ENCODE measurements at places on chromosomes 16 and 17.

GRCh38 chr16:78571898-78572358, 472.5 kb downstream of the WWOX start:
- no peak overlapping the region for H3K4me3 ChIP-seq
- H3K4me1 ChIP-seq, result no peaks in the 10 kb centered on the region
- H3K27me3 ChIP-seq, result no peaks in the 10 kb centered on the region
- DNase-seq, result no peak
- H3K27ac ChIP-seq, result no peak overlapping the region

GRCh38 chr17:78133971-78134898, 3.7 kb downstream of the TMC8 start:
- no peak overlapping the region for H3K4me3 ChIP-seq
- no peaks in the 10 kb centered on the region for H3K27me3 ChIP-seq
- no peak for DNase-seq
- no peaks in the 10 kb centered on the region for H3K4me1 ChIP-seq
- H3K27ac ChIP-seq, result no peak overlapping the region
- no peaks in the 10 kb centered on the region for H3K36me3 ChIP-seq

GRCh38 chr16:26830428-26831127, 236.1 kb upstream of the C16orf82 start:
- no peak overlapping the region for H3K27ac ChIP-seq
- no peaks in the 10 kb centered on the region for H3K27me3 ChIP-seq
- no peaks in the 10 kb centered on the region for H3K36me3 ChIP-seq
- H3K4me1 ChIP-seq, result no peaks in the 10 kb centered on the region
- DNase-seq, result no peak

- peaks cover 91% of the 10 kb centered on the region for H3K4me1 ChIP-seq
- peak overlapping the region; percentile 91 for H3K27ac ChIP-seq
- H3K27me3 ChIP-seq, result no peaks in the 10 kb centered on the region
- H3K4me3 ChIP-seq, result no peak overlapping the region
- DNase-seq, result no peak
- no peaks in the 10 kb centered on the region for H3K36me3 ChIP-seq
Measured at GRCh38 chr16:58028541-58029070, 3.1 kb downstream of the MMP15 start.

DNA sequence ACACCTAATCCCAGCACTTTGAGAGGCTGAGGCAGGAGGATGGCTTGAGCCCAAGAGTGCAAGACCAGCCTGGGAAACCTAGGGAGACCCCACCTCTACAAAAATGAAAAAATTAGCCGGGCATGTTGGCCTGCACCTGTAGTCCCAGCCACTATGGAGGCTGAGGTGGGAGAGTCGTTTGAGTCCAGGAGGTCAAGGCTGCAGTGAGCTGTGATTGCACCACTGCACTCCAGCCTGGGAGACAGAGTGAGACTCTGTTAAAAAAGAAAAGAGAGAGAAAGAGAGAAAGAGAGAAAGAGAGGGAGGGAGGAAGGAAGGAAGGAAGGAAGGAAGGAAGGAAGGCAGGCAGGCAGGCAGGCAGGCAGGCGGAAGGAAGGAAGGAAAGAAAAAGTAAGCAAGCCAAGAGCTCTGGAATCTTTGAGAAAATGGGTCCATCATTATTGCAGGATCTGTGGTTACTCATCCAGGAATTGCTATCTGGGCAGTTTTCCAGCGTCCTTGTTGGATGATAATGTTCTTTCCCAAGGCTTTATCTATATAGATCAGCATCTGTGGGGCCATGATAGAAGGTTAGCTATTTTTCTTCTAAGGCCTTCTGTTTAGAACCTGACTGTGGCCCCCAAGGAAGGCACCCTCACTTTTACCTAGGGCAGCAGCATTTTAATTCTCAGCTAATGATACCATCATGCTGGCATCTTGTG, 533.2 kb upstream of the CDH5 start:
- H3K27ac ChIP-seq, result no peak overlapping the region
- H3K36me3 ChIP-seq, result no peaks in the 10 kb centered on the region
- no peaks in the 10 kb centered on the region for H3K27me3 ChIP-seq
- DNase-seq, result peak; percentile 16

DNA sequence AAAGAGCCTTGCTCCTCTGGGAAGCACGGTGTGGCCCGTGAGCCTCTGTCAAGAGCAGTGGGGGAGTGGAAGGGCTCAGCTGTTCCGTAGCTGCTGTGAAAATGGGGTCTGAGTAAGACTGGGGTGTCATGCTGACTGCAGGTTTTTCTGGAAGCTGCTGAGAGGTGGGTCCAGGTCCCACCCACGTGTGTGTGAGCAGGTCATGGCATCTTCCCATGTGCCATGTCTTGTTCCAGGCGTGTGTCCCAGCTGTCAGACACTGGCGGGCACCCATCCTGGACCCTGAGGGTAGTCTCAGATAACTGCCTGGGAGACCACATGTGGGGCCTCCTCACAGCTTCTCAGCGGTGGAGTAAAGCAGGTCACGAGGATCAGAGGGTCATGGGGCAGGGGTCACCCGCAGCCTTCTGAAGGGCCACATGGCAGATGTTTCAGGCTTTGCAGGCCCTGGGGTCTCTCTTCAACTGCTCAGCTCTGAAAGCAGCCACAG, 92.9 kb downstream of the NPIPB11 start:
- no peaks in the 10 kb centered on the region for H3K4me1 ChIP-seq
- H3K4me3 ChIP-seq, result no peak overlapping the region
- H3K36me3 ChIP-seq, result no peaks in the 10 kb centered on the region
- no peaks in the 10 kb centered on the region for H3K27me3 ChIP-seq
- no peak overlapping the region for H3K27ac ChIP-seq
- no peak for DNase-seq

- DNase-seq, result no peak
- no peak overlapping the region for H3K4me3 ChIP-seq
- no peaks in the 10 kb centered on the region for H3K4me1 ChIP-seq
- no peak overlapping the region for H3K27ac ChIP-seq
- H3K36me3 ChIP-seq, result no peaks in the 10 kb centered on the region
Measured at GRCh38 chr16:49050607-49051006, 231.0 kb downstream of the CBLN1 start.

DNA sequence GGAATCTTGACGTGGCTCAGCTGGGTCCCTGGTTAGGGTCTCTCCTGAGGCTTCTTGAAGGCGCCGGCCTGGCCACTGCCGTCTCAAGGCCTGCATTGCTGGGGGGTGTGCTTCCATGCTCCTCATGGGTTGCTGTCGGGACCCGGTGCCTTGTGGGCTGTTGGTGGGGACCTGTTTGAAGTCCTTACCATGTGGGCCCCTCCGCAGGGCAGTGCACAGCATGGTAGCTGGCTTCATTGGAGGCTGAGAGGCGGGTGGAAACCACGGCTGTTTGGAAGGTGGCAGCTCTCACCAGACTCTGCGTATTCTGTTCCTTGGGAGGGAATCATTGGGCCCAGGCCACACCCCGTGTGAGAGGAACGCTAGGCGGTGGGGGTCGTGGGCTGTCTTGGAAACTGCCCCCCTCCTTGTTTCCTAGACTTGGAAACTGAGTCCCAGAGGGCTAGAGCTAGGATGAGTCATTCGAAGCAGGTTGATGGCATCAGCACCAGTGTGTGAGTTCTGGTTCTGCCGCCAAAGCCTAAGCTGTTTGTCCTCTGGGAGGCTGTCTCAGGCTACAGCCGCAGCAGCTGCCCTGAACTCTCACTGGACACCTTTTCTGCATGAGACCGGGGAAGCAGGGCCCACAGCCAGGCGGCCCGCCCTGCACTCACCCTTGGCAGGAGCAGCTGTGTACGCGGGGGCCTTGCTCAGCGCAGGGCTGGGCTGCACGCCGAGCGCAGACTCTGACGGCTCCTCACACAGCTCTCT, 35.2 kb downstream of the ZNF750 start:
- H3K27ac ChIP-seq, result peak overlapping the region; percentile 61
- no peaks in the 10 kb centered on the region for H3K27me3 ChIP-seq
- H3K4me1 ChIP-seq, result no peaks in the 10 kb centered on the region
- DNase-seq, result peak; percentile 89

GRCh38 chr16:85055493-85056210, 28.1 kb downstream of the KIAA0513 start:
- H3K4me3 ChIP-seq, result no peak overlapping the region
- no peaks in the 10 kb centered on the region for H3K36me3 ChIP-seq
- H3K4me1 ChIP-seq, result no peaks in the 10 kb centered on the region
- DNase-seq, result peak; percentile 69
- peak overlapping the region; percentile 58 for H3K27ac ChIP-seq

GRCh38 chr17:82619641-82620040, 28.6 kb downstream of the WDR45B start:
- H3K4me3 ChIP-seq, result no peak overlapping the region
- H3K4me1 ChIP-seq, result no peaks in the 10 kb centered on the region
- no peaks in the 10 kb centered on the region for H3K27me3 ChIP-seq
- no peak for DNase-seq

DNA sequence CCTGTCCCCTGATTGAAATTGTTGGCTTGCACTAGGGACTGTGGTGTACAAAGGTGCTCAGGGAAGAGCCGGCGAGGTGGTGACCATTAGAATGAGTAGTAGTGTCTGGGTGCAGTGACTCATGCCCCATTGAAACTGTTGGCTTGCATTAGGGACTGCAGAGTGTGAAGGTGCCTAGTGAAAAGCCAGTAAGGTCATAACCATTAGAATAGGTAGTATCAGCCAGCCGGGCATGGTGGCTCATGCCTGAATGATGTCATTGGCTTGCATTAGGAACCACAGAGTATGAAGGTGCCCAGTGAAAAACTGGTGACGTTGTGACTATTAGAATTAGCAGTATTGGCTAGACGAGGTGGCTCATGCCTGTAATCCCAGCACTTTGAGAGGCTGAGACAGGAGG, 78.9 kb downstream of the ABCC6 start:
- H3K4me3 ChIP-seq, result no peak overlapping the region
- peaks cover 36% of the 10 kb centered on the region for H3K36me3 ChIP-seq

DNA sequence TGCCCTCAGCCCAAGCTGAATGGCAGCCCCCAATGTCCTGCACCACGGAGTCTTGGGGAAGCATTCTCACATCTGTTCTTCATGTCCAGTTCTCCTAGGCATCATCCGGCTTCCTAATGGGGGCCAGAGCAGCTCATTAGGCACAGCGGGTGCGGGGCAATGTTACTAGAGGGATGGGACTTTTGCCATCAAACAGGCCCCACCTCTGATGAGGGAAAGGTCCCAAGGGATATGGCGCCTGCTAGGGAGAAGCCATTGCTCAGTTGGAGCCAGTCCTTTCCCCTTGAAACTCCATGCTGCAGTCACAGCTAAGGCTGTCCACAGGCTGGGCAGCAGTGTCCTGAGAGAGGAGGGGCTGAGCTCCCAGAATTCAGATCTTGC, 1.7 kb upstream of the DPH1 start:
- peak overlapping the region; percentile 39 for H3K27ac ChIP-seq
- no peak overlapping the region for H3K4me3 ChIP-seq
- H3K36me3 ChIP-seq, result no peaks in the 10 kb centered on the region
- DNase-seq, result no peak
- H3K27me3 ChIP-seq, result no peaks in the 10 kb centered on the region

DNA sequence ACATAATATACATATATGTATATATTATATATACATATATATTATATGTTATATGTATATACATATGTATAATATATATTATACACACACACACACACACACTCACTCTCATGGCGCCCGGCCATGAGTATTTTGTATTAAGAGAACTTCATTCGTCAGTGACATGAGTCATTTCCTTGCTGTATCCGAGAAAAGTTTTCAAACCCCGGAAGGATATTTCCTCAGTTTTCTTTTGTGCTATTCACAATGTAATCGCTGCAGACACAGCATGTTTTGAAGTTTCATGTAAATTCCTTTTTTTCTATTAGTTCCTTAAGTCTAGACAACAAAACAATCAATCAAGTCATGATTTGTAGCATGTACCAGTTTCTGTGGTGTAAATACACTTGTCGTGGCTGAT, 33.3 kb downstream of the OR1D5 start:
- H3K36me3 ChIP-seq, result peaks cover 13% of the 10 kb centered on the region
- H3K4me1 ChIP-seq, result peaks cover 27% of the 10 kb centered on the region
- peak overlapping the region; percentile 62 for H3K27ac ChIP-seq
- DNase-seq, result no peak
- H3K4me3 ChIP-seq, result no peak overlapping the region
- H3K27me3 ChIP-seq, result no peaks in the 10 kb centered on the region

DNA sequence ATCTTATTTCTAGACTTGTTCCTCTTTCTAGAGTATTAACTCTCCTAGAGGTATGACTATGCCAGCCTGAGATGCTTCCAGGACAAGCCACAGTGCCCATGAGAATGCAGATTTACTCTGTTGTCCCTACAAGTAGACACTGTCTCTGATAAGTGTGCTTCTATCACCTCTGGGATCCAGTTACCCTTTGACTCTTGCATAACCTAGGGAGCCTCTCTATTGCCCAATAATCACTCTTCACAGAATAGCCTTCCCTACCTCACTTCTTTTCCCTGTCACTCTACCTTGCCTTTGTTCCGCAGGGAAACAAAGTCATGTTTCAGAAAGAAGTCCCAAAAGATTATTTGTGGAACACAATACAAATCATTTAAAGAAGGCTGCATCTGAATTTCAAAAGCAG, 1.6 kb upstream of the KRT34 start:
- no peaks in the 10 kb centered on the region for H3K27me3 ChIP-seq
- no peak for DNase-seq
- no peak overlapping the region for H3K27ac ChIP-seq
- H3K4me3 ChIP-seq, result no peak overlapping the region
- H3K4me1 ChIP-seq, result no peaks in the 10 kb centered on the region

GRCh38 chr16:64971171-64971570, 150.7 kb downstream of the CDH11 start:
- no peaks in the 10 kb centered on the region for H3K27me3 ChIP-seq
- H3K27ac ChIP-seq, result no peak overlapping the region
- DNase-seq, result no peak
- no peak overlapping the region for H3K4me3 ChIP-seq
- peaks cover 17% of the 10 kb centered on the region for H3K36me3 ChIP-seq

DNA sequence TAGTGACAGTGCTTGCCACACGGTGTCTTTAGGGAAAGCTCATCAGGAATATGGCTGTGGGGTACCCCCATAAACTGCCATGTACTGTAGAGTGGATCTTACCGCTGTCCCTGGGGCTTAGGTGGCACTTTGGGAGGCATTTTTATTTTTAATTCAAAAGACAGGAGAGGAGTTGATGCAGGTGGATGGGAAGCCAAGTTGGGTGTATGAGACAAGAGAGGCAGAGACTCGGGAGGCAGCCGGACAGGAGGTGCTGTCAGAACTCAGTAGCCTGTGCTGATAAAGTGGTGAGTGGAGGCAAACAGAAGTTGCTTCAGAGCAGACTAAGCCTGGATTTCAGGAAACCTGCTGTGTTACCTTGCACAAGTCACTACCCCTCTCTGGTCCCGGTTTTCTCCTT, 185.9 kb downstream of the TMEM132E start:
- no peak overlapping the region for H3K27ac ChIP-seq
- no peaks in the 10 kb centered on the region for H3K4me1 ChIP-seq
- DNase-seq, result no peak
- no peaks in the 10 kb centered on the region for H3K27me3 ChIP-seq
- H3K36me3 ChIP-seq, result no peaks in the 10 kb centered on the region
- no peak overlapping the region for H3K4me3 ChIP-seq

DNA sequence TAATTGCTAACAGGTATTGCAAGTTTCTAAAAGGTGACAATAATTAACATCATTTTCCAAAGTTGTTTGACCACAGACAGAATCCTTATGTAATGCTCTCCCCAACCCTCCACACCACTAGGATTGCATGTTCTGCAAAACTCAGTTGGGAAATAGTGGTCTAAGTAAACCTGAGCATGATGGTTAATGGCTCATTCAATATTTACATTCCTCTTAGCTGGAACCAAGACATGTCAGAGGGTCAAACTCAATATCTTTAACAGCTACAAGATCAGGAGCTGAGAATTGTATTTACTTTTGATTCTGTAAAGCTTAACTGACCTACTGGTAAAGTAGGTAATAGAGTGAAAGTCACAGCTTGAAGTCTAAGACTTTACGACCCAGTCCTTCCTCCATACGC, 10.2 kb downstream of the MFSD6L start:
- no peak overlapping the region for H3K4me3 ChIP-seq
- no peaks in the 10 kb centered on the region for H3K27me3 ChIP-seq
- H3K27ac ChIP-seq, result no peak overlapping the region
- H3K4me1 ChIP-seq, result peaks cover 6% of the 10 kb centered on the region
- no peak for DNase-seq
- H3K36me3 ChIP-seq, result no peaks in the 10 kb centered on the region

Data from right atrium auricular region (tissue), 2 donors.